ENCODE measurements at places on chromosomes 2 and 18. TPM values are rescaled to one million over a fixed set of nuclear protein-coding genes. Genes with fewer than 3 reads are reported as not detected.

The SERPINB13 gene
- 21.2 TPM for total RNA-seq

The PREPL gene
- total RNA-seq = 66.7 TPM

The AOX1 gene
- 2.6 TPM for total RNA-seq

The OTX1 gene
- total RNA-seq = 1.1 TPM

The RETSAT gene
- total RNA-seq = 33.2 TPM

The MARS2 gene
- 4.9 TPM for total RNA-seq

The VSNL1 gene
- total RNA-seq = 21.9 TPM

The LINC00305 gene
- total RNA-seq = not detected

The SLC30A3 gene
- total RNA-seq = 0.10 TPM

The ITGB6 gene
- total RNA-seq = 11.6 TPM

The HIBCH gene
- 33.3 TPM for total RNA-seq

The CABYR gene
- 2.9 TPM for total RNA-seq

The TTC32 gene
- 8.1 TPM for total RNA-seq

The SNTG2 gene
- total RNA-seq = 5.2 TPM

The CD8A gene
- not detected for total RNA-seq

The CPLX4 gene
- not detected for total RNA-seq

The TRPM8 gene
- total RNA-seq = 0.10 TPM

The ADAM17 gene
- total RNA-seq = 44.2 TPM

The ACVR1C gene
- total RNA-seq = 3.6 TPM

The SH3RF3 gene
- total RNA-seq = 3.8 TPM

The PSMA8 gene
- total RNA-seq = not detected

The DIPK1C gene
- 2.4 TPM for total RNA-seq

The PUM2 gene
- total RNA-seq = 90.6 TPM

The UGT1A6 gene
- total RNA-seq = 3.0 TPM

The UBXN4 gene
- total RNA-seq = 91.2 TPM

The INPP4A gene
- total RNA-seq = 22.3 TPM

The PDCD1 gene
- total RNA-seq = 0.10 TPM

The SAG gene
- total RNA-seq = not detected

The ABCG5 gene
- total RNA-seq = not detected

The NXPH2 gene
- total RNA-seq = 1.9 TPM

The LTBP1 gene
- total RNA-seq = 111 TPM

The B3GNT7 gene
- total RNA-seq = 1.4 TPM

The PRKAG3 gene
- 2.5 TPM for total RNA-seq

The UGT1A5 gene
- not detected for total RNA-seq

The PSTPIP2 gene
- 7.9 TPM for total RNA-seq

The SLC11A1 gene
- total RNA-seq = 7.9 TPM

The MYO3B gene
- total RNA-seq = 5.5 TPM
